Stimulated activated CD4-positive, alpha-beta T cell treated with anti-CD3 and anti-CD28 coated beads, Interleukin-1b, Interleukin-23, amount 100 ng/mL, for 24 hours (primary cell): ENCODE measurements at places on chromosomes 11 and 22.

DNA sequence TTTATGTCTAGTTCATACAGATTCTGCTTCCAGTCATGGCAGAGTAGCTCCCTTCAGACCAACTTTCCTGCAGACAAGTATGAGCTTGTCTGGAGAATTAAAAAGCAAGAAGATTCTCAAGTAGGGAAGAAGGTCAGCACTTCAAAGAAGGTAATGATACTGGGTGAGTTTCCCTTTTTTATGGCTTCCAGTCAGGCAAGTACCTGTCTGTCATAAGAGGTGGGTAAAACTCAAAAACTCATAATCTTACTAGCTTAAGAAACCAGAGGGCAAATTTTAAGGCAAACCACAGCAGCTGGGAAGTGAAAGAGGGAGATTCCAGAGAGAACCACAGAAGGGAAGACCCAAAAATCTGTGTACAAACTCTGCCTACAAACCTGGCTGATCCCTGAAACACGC lies 54.2 kb downstream of the DENND5A start:
- DNase-seq: no peak

DNA sequence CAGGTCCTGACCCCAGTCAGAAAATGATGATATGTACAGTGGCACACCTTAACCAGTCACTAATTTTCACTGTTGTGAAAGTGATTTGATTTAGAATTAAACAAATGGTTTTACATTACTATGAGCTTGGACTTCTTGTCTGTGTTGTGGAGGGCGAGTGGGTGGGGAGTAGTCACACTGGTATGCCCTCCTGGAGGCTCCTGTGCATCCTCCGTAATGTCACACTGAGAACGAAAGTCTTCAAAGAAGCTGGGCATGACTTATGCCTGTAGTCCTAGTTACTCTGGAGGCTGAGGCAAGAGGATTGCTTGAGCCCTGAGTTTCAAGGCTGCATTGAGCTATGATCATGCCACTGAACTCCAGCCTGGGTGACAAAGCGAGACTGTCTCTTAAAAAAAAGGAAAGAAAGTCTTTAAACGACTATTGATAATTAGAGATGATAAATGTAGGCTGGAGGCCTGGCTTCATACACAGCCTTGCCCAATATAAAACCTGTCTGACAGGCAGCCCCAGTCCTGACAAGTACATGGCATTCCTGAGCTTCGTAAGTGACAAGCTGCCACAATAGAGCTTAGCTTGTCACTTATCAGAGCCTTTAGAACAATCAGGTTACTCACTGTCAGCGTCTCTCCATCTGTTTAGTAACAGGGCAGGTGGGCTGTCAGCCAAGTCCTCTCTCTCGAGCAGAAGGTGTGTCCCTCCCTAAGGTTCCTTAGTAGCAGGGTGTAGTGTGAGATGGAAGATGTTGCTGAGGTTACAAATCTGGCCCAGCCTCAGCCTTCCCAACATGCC lies 5.0 kb upstream of the LIMK2 start:
- no peak for DNase-seq

- no peak for DNase-seq
Observed at GRCh38 chr11:80136991-80137390, 696.2 kb upstream of the TENM4 start.

GRCh38 chr22:32422062-32422461 lies 10.0 kb upstream of the RTCB start:
- no peak for DNase-seq

DNA sequence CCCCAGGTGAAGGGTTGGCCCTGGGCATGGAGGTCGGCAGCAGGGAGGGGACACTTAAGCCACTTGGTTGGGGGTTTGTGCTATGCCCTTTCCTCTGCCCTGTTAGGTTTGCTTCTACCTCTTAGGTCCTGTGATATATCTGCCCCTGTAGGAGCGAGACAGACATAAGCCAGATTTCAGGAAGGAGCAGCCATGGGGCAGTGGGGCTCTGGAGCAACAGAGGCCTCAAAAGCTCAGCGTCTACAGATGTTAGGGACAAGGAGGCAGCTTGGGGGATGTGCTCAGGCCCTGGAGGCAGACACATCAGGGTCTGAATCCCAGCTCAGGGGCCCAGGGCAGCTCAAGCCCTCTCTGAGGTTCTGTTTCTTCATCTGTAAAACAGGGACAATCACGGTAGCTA lies 27.2 kb upstream of the KCNQ1OT1 start:
- DNase-seq: no peak

- DNase-seq: no peak
Observed at GRCh38 chr11:109304159-109304558, 117.8 kb upstream of the C11orf87 start.

DNA sequence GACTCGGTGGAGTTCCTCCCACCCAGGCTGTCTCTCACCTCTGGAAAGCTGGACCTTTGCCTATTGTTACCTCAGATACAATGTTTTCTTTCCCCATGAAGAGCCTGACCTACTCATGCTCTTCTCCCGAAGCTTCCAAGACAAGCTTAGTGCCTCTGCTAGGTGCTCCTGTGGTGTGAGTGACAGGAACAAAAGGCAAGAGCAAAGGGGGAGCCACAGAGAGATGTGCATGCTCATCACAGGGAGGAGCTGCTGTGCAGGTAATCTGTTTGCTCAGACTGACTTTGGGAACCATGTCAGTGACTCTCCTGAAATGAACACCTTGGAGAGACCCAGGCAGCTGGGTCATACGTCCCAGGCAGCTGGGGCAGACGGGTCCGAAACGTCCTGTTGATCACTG lies 53.6 kb upstream of the VSTM5 start:
- DNase-seq: no peak

- no peak for DNase-seq
Observed at GRCh38 chr22:35734517-35734827, 16.8 kb downstream of the APOL5 start.

DNA sequence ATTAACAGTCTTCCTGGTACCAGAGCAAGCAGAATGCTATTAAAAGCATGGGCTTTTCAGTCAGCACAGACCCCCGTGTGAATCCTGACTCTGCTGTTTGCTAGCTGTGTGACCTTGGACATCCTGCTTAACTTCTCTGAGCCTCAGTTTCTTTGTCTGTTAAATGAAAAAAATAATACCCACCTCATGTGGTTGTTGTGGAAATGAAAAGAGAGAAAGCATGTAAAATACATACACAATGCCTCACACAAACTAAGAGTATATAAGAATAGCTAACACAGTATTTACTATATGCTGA lies 39.5 kb downstream of the AHNAK start:
- DNase-seq: no peak

DNA sequence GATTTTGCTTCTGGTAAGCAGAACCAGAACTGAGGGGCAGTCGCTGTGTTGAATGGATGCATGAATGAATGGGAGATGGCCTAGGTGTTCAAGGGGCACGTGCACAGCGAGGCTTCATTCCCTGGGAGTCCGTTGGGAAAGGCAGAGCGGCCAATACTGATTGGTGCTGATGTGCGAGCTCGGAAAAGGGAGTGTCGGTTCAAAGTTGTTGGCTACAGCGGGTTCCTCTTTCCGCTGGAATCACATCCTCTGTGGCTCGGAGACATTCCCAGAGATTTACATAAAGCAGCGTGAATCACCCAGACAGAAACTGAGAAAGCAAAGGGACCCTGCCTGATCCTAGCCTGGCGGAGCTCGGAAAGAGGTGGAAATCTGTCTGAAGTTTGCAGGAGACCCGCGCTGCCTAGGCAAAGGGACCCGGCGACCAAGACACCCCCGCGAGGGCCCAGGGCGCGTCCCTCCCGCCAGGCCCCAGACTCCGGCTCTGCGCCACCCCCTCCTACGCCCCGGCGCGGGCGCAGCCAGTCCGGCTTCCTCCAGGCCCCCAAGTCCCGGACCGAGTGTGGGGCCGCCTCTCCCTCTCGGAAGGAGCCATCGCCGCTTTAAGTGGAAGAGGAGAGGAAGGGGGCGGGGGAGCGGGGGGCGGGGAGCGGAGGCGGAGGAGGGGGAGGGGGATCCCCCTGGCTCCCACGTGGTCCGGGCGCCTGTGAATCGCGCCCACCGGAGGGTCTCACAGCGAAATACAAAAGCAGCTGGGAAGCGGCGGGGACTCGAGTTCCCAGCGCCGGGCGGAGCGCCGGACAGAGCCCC lies at the start of gene FJX1:
Gene FJX1, plus strand, starts transcription at position 774 of the 810 bp plus-strand sequence. CDS start 177 bp downstream, outside the sequence.
- DNase-seq: no peak

DNA sequence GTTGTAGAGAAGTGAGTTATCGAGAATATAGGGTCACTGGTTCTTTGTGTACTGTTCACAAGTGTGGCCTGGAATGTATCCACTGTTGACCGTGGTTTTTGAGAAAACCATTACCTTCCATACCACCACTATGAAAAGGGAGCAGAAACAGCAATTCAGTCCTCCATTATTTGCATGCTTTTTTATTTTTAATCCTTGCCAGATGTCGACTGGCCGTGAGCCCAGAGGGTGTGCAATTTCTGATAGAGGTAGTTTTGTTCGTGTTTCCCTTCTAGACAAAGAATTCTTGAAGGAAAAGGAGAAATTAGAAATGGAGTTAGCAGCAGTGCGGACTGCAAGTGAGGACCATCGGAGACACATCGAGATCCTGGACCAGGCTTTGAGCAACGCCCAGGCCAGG lies 81.7 kb downstream of the AMOTL1 start:
- DNase-seq: no peak

DNA sequence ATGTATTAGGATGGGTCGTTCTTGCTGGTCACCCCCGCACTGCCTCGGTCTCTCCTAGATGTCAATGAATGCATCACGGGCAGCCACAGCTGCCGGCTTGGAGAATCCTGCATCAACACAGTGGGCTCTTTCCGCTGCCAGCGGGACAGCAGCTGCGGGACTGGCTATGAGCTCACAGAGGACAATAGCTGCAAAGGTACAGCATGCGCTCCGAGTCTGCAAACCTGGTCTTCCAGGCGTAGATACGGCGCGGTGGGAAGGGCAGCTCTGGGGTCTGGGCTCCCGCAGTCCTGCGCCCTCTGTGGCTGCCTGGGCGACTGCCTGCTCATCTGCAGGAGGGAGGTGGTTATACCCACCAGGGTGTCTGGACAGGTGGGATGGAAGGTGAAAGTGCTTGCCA lies 31.0 kb downstream of the FBLN1 start:
- DNase-seq: no peak

- DNase-seq: no peak
Observed at GRCh38 chr22:34623580-34623979, 442.4 kb upstream of the ISX start.

DNA sequence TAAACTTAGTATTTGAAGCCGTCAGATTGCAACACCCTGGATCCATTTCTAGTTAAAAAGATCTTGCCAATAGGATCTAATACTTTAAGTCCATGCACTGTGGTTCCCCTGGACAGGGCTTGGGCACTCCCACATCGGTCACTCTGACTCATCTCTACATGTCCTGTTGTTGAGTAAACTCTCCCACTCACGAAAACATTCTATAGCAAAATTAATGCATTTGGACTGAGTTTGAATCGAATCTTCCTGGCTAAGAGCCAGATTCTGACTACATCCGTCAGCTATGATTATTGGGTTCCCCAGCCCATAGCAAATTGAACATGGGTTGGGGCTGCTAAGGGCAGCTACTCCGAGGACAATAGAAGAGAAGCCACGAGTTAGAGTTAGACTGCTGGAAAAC lies 182.1 kb upstream of the SORL1-AS1 start:
- DNase-seq: no peak

GRCh38 chr11:116262370-116262769 lies 510.4 kb downstream of the BUD13 start:
- no peak for DNase-seq

DNA sequence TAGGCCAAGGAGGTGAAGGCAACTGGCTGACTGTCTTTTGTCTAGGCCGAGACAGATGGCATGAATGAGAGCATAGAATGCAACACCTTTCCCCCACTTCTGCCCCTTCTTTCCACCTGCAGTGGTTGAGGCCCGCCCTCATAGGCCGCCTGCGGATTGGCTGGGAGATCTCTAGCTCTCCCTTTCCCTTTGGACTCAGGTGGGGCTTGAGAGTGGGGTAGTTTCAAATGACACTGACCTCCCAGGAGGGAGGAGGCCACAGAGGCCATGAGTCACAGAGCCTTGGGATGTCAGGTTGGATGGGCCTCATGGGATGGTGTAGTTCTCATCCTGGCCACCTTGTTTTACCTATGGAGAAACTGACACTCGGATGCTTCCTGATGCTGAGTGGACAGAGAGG lies 9.1 kb downstream of the MICAL2 start:
- DNase-seq: no peak

DNA sequence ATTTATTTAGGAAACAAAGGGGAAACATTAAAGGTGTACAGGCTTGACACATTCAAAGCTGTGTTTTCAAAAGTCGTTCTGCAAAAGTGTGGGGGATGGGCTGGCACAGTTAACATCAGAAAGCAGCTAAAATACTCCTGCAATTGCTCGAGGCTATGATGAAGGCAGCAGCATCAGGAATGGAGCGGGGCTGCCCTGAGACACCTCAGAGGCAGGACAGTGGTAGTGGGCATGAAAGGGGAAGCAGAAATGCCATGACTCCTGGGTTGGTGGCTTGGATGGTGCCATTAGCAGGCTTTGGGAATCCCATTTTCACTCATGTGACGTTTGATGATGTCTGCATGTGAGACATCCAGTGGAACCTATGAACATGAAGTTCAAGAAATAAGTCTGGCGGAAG lies 646 bp downstream of the NCAPD3 start:
- no peak for DNase-seq
